ENCODE measurements at places on chromosomes 11 and 22.

GRCh38 chr11:27678242-27678641, 22.0 kb downstream of the BDNF start:
- no peak for DNase-seq

- no peak for DNase-seq
These were observed 33.5 kb downstream of the THAP12 start for GRCh38 chr11:76347466-76347865.

DNA sequence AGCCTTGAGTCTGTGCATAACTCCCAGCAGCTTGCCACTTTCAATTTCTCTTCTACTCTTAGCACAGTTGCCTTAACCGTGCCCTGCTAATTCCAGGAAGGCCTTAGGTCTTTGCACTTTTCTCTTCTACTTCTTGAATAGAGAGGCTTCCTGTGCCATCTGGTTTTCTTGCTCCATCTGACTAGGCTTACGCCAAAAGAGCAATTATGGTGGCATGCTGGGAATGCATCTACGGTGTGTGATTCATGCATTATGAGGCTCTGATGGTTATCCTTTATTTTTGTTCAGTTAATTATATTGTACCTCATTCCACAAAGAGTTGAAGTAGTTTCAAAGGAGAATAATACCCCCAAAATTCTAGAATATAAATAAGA, 29.4 kb downstream of the SIK2 start:
- DNase-seq = no peak

- no peak for DNase-seq
These were observed 82.9 kb downstream of the MAML2 start for GRCh38 chr11:96260067-96260511.

- DNase-seq = no peak
These were observed 4.0 kb downstream of the OR52E6 start for GRCh38 chr11:5837695-5838094.

GRCh38 chr11:82752801-82753200, 19.1 kb upstream of the FAM181B start:
- DNase-seq = no peak

DNA sequence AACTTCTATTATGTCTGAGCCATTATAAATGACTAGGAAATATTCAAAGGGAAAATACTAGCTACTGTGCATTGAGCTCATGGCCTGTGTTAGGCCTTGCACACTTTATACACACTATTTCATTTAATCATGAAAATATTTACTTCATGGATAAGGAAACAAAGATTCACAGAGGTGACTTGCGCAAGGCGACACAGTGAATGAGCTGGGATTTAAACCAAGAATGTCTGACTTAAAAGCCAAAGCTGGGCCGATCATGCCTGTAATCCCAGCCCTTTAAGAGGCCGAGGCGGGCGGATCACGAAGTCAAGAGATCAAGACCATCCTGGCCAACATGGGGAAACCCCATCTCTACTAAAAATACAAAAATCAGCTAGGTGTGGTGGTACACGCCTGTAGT, 231.5 kb downstream of the MIAT start:
- DNase-seq = no peak

- DNase-seq = no peak
These were observed 11.8 kb upstream of the SWAP70 start for GRCh38 chr11:9651899-9652748.

DNA sequence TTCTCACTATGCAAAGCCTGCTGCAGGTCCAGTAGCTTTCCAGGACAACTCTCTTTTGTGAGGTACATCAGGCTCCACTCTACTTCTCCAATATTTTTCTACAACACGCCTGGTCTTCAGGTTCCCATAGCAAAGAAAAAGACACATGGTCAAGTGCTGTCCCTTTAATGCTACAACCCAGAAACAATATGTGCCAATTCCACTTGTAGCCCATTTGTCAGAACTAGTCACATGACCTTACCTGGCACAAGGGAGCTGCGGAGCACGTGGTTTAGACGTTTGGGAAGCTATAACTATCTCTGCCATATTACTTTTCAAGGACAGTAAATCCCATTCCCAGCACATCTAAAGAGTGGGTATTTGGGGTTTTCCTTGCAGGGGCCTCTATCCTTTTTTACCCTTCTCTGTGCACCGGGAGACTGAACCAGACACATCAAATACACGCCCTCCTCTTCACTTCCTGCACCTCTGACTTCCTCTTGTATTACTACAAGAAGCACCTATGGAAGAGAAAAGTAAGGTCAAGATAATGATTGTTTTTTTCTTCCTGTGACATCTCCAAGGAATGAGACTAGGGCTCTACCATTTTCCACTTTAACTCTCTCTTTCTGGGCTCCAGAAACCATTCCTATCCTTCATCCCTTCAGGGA, 237.6 kb downstream of the ETS1 start:
- no peak for DNase-seq

DNA sequence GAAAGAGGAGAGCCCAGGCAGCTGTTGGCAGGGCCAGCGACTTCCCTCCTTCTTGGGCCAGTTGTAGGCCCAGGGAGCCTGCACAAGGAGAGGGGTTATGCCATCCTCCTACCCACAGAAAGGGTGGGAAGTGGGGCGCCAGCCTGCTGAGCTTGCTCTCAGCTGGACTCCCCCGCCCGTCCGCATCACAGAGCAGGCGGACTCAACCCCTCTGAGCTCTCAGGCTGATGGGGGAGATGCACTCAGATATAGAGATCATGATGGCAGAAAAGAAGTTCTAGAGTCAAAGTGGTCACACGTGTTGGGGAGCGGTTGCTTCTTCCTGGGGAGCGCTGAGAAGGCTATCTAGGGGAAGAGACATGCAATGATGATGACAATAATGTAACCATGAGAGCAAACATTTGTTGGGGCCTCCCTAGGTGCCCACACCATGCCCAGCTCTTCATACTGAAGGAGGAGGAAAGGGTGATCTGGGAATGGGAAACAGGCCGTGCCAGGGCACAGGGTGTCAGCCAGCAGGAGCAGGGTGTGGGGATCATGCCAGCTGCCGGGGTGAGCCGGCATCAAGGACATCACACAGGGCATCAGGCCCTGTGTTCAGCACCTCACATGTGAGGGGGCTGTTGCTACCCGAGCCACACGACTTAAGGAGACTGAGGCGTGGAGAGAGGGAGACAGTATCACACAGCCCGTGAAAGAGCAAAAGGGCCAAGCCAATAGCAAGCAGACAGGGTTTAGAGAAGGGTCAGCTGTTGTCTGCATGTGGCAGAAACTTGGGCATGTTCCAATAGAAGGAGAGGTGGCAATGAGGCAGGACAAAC, 7.7 kb downstream of the SLC35E4 start:
- no peak for DNase-seq

DNA sequence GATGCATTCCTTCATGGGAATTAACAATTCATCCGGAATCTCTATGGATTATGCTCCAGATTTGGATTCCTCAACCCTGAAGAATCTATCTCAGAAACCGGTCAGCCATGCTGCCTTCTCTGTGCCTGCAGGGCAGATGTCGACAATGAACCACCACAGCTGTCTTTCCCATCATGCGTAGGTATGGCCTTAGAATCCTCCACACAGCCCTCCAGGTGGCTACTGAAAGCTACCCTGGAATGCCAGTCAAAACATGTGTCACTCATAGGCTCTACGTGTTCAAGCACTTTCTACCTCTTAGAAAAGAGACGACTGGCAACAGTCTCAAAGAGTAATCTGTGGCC, 19.4 kb downstream of the MAML2 start:
- DNase-seq = no peak

All from activated T-helper 9 cell treated with anti-CD3 and anti-CD28 coated beads, Interleukin-2, amount 50 U/mL, for 16 hours (primary cell).